Stimulated activated CD4-positive, alpha-beta T cell treated with anti-CD3 and anti-CD28 coated beads, TNF-alpha, amount 100 ng/mL, for 4 hours (primary cell): ENCODE measurements at places on chromosomes 4 and X.

DNA sequence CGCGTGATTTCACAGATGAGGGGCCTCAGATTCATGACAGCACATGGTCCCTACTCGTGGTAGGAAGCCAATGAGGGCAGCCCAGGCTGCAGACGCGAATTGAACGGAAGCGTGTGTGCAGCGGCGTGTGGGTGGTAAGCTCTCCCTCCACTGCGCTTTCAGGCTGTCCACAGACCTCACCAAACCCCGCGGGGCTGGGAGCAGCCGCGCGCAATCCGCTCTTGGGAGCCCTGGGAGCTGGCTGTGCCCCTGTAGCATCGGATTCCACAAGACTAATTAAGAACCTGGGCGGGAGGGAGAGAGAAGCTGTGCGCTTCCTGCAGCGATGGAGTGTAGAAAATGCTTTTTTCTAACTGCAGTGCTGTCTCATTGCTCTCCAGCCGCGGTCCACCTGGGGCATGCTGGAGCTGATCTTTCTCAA lies 134.9 kb downstream of the STOX2 start:
- DNase-seq = no peak

DNA sequence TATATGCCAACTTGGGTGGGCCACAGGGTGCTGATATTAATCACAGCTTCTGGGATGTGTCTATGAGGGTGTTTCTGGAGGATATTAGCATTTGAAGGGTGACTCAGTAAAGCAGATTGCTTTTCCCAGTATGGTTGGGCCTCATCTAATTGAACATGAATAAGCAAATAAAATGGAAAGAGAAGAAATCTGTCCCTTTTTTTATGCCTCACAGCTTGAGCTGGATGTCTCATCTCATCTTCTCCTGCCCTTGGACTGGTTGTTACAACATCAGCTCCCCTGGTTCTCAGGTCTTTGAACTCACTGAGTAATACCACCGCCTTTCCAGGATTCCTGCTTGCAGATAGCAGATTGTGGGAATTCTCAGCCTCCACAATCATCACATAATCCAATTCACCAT lies 1149.2 kb downstream of the PCDH18 start:
- no peak for DNase-seq

- DNase-seq = no peak
These were observed 69.2 kb downstream of the SORBS2 start for GRCh38 chr4:185742766-185743165.

DNA sequence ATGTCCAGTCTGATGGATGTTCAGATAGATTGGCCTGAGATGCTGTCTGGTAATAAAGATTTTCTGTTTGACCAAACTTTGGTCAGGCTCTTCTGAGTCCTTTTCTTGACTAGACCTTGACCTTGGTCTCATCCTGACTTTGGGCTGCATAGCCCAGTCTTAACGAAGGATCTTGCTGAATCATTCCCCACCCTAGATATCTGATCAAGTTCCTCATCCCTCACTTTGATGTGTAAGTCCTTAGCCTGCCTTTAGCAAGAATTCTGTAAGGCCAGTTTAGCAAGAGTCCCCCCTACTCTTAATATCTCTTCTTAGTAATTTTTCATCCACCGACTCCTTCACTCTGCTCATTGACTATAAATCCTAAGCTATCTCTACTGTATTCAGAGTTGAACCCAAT lies 244.4 kb upstream of the JADE1 start:
- DNase-seq = no peak

DNA sequence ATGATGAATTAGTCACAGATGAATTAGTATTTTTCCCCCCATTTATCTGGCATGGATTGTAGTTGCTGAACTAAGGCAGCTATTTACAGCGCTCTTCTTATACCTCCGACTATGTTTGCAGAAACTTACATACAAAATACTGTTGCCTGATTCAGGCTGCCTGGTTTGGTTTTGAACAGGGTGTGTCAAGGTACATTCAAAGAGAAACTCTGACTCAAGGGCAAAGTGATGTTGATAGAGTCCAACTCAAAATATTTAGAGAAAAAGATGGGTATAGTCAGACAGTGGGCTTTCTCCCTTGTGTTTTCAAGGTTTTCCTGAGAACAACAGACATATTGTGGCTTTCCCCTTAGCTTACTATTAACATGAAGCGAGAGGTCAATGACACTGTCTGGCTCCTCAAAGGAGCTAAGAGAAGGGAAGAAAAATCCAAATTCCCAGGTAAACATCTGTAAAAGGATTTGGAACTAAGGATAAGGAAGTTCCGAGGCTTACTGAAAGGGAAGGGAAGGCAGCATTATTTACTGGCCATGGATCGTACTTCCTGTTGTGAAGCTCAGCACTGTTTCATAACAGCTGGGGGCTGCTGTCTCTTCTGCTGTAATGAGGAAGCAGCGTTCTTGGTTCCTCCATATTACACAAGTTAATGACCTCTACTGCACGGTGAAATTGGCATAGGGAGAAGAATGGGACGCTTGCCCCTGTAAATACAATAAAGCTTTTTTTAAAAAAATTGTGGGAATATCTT lies 30.9 kb downstream of the FAM9C start:
- DNase-seq = no peak

DNA sequence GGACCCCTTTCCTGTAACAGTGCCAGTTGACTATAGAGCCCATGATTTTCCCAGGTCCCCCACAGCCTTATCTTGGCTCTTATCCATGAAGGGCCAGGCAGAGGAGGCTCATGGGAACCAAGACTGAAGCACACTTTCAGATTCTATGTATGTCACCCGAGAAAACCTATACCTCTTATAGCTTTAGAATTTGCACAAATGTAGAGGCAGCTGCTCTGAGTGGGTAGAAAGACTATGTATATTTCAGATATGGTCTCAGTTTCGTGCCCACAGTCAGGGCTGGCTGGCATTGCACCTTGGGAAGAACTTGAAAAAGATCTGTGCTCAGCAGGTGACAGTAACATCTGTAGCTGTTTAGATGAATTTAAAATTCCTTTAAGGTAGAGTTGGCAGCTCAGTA lies 8.3 kb upstream of the LNX1 start:
- no peak for DNase-seq
